Esophagus squamous epithelium (tissue), 5 donors: ENCODE measurements at places on chromosomes 11 and 22.

GRCh38 chr22:50399751-50400331 lies 56.7 kb downstream of the PPP6R2 start:
- no peak for DNase-seq

DNA sequence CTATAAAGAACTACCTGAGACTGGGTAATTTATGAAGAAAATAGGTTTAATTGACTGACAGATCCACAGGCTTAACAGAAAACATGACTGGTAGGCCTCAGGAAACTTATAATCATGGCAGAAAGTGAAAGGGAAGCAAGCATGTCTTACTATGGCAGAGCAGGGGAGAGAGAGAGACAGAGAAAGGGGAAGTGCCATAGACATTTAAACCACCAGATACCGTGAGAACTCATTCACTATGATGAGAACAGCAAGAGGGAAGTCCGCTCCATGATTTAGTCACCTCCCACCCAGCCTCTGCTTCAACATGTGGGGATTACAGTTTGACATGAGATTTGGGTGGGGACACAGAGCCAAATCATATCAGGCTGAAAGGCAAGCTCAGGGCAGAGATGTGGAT lies 327.1 kb upstream of the DDI1 start:
- DNase-seq, result no peak

GRCh38 chr11:128022007-128022368 lies 565.4 kb downstream of the ETS1 start:
- DNase-seq, result no peak

DNA sequence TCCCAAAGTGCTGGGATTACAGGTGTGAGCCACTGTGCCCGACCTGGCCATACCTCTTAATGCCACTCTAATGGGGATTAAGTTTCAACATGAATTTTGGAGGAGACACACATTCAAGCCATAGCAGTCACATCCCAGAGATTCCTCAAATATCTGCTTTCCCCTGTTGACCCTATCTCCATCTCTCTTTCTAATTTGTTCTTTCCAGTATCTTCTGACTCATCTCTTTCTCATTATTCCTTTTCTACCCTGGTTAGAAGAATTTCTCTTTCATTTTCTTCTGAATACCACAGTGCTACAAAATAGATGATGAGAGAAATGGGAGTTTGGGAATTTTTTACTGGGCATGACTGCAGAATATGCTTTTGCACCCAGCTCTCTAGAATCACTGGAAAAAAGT lies 5.1 kb downstream of the OR10V1 start:
- DNase-seq, result no peak

GRCh38 chr22:37564111-37564711 lies 3.9 kb downstream of the CDC42EP1 start:
- no peak for DNase-seq

GRCh38 chr22:17102297-17102667 lies 17.5 kb downstream of the IL17RA start:
- DNase-seq, result no peak

DNA sequence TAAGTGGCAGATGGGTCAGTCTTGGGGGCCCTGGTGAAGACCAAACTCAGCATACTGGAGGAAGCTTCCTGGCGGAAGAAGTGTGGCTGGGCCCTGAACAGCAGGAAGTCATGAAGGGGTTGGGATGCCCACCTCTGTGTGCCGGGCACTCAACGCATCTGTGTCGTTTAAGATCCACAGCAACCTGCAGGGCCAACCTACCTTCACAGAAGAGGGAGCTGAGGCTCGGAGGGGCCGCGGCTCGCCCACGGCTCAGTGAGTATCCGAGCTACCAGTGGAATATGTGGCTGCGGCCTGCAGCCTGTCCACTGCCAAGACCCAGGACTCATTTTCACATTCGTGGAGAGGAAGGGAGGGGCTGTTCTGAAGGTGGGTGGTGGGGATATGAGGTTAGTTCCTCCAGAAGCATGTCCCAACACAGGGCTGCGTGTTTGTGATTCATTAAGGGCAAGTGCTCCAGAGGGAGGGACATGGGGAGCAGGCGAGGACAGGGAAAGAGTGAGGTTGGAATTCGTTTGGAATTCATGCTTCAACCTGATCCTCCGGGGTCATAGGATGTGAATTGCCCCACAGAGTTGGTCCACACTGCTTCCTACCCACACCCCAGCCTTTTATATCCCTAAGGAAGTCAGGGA lies 99.6 kb downstream of the MPPED1 start:
- DNase-seq, result no peak

GRCh38 chr11:132131961-132132360 lies 761.5 kb downstream of the NTM start:
- no peak for DNase-seq

DNA sequence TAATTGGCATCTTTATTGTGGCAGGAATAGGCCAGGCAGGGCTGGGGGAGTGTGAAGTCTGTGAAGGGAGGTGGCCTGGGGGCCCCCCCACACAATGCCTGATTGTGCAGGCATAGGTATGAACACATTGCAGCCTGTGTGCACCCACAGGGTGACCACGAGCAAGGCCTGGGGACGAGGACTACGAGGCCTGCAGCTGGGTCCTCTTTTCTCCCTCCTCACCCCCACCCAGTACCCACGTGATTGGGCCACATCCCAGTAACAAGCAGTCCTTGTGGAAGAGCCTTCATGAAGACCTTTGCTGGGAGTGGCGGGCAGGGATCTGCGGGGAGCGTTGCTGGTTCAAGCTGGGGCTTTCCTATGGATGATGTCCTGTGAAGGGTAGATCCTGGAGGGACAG lies 29.3 kb downstream of the ZBTB16 start:
- no peak for DNase-seq

GRCh38 chr11:80603472-80603871 lies 1162.6 kb upstream of the TENM4 start:
- DNase-seq, result no peak

- DNase-seq, result no peak
These were observed 134.4 kb downstream of the APOL5 start for GRCh38 chr22:35852076-35852475.

DNA sequence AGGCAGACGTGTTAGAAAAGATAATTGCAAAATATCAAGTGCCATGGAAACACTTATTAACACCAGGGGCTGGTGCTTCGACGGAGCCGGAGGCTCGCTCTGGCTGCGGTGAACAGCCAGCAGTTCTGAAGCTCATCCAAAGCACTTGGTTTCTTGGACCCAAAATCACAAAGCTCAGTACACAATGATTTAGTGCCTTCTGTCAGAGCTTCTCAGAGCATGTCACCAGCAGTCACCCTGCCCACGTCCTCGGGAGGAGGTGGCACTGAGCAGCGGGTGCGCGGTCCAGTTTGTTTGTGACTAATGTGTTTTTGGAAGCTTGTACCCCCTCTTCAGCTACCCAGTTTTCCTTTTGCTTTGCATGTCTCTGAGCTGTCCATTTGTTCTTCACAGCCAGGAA lies 58.7 kb upstream of the KIRREL3 start:
- no peak for DNase-seq

DNA sequence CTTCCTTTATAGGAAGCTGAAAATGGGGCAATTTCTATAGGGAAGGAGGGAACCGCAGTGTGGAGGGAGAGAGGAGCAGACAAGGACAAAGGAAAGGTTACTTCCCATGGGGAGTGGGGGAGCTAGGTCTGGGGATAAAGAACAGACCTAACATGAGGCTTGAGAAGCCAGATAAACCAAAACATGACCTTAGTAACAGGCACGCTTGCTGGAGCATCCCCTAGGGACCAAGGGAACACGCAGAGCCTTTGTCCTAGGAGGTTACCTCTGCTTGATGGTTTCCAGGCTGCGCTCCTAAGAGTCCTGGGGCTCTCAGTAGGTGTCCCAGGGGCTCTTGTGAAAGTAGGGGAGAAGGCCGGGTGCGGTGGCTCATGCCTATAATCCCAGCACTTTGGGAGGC lies 271.4 kb upstream of the NCAM1 start:
- DNase-seq, result no peak

DNA sequence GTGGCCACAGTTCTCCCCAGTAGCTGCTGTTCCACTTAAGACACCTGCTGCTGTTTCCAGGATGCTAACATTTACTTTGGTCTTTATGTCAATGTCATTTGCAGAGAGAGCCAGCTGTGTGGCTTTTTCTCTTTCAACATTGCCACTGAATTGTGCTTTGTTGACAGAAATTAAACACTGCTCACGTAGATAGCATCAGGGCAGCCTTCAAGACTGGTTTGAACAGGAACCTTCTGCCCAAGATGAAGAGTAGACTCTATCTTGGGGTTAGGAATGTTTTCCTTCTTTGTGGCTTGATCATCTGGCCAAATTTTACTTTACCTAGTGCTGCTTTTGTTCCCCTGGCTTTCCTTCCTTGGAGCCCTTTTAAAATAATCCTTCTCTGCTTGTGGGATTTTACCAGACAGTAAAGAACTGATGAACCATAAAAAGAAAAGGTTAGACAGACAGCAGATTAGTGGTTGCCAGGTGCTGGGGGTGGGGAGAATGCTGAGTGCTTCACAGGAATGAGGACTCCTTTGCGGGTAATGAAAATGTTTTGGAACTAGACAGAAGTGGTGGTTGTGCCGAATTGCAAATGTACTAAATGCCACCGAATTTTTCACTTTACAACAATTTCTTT lies 22.7 kb upstream of the XBP1 start:
- DNase-seq, result no peak

DNA sequence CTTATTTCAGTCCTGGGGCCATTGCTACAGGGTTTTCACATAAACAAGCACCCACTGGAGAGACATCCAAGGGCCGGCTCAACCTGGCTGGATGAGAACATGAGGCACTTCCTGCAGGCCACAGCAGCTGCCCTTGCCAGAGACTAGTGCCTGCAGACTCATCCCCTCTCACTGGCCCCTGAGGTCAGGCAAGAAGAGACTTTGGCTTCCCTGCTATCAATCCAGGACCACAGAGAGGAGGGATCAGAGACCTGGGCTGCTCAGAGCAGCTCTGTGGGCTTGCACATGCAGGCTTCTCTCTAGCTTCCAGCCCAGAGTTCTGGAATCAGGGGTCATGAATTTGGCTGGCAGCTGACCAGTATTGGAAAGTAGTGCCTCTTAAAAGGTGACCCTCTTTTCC lies 79.5 kb downstream of the CABIN1 start:
- no peak for DNase-seq

- DNase-seq, result no peak
These were observed 111.6 kb downstream of the KCNQ1OT1 start for GRCh38 chr11:2587976-2588748.

DNA sequence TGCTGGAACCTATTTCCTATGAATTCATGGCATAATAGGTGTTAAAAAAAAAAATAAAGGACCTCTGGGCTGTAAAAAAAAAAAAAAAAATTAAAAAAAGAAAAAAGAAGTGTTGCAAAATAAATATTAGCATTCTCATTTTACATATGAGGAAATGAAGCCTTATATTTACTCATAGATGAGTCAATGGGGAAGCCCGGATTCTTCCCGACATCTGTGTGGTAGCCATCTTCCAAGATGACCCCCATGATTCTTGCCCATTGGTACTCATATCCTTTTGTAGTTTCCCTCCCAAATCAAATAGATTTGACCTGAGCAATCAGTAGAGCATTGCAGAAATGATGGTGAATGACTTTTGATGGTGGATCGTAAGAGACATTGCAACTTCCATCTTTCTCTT lies 3.0 kb upstream of the SWAP70 start:
- DNase-seq, result no peak

DNA sequence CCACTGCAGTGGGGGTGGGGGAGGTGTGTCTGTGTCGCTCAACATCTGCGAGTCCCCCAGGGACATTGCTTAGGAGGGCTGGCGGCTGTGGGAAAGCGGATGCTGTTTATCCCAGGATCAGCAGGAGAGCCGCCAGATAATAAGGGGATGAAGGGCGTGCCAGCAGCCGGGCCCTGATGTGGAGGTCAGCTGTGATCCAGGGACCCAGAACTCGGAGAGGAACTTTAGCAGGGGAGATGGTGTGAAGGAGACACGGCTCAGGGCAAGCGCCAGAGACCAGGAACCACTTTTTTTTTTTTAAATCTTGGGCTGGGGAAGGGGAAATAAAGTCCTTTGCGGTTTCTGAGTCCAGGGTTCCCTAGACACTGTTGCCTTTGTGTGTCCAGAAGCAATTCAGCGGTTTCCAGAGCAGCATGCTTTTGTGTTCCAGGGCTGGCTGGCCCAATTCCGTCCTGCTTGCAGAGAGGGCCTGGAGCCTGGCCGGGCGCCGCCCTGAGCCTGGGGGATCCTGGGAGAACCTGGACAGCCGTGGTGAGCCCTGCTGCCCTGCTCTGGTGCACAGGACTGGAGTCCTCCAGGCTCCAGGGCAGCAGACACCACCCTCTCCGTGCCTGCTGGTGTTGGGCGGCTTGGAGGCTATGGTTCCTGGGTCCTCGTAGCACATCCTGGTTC lies at the start of gene GRAMD4:
Gene GRAMD4 (plus strand): TSS at position 557 of the 672 bp plus-strand sequence. CDS start 6,414 bp downstream, outside the sequence.
- no peak for DNase-seq

- DNase-seq, result no peak
These were observed 905.6 kb downstream of the DLG2 start for GRCh38 chr11:84721561-84721961.

DNA sequence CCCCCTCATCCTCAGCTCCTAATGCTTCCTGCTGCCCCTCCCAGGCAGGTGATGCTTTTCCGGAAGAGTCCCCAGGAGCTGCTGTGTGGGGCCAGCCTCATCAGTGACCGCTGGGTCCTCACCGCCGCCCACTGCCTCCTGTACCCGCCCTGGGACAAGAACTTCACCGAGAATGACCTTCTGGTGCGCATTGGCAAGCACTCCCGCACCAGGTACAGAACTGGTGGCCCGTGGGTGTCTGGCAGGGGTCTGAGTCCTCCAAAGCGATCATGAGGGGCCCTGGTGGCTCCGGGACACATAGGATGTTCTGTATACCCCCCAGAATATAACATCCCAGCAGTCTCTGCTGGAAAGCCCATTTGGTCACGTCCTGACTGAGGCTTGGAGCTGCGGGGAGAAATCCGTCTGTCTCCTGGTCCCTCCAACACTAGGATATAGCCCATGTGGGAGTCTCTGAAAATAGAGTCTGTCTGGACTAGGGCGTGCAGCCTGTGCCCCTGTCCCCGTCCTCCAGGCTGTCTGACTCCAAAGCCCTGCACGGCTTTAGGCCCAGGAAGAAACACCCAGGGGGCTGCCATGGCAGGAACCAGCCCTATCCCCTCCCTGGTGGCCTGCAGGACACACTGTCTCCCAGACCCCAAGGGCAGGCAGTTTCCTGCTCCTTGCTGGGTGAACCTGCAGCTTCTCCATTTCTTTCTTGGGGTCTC lies 9.1 kb downstream of the F2 start:
- DNase-seq, result no peak

- no peak for DNase-seq
These were observed 103.7 kb downstream of the ZBTB16 start for GRCh38 chr11:114163229-114163631.

GRCh38 chr11:66850235-66850587 lies 6.7 kb upstream of the LRFN4 start:
- no peak for DNase-seq

GRCh38 chr22:17698948-17699347 lies 60.4 kb downstream of the BCL2L13 start:
- no peak for DNase-seq

GRCh38 chr22:46467006-46467405 lies 70.4 kb downstream of the CELSR1 start:
- DNase-seq, result no peak

GRCh38 chr22:22519591-22519990 lies 479 bp downstream of the ZNF280A start:
- no peak for DNase-seq

- no peak for DNase-seq
These were observed 38.8 kb downstream of the ADAMTS15 start for GRCh38 chr11:130486987-130487923.
